Activated CD4-positive, CD25-positive, alpha-beta regulatory T cell treated with anti-CD3 and anti-CD28 coated beads, Interleukin-2, amount 50 U/mL, for 72 hours (primary cell): ENCODE measurements at places on chromosomes 4 and X.

GRCh38 chr4:150056569-150056968, 21.7 kb upstream of the DCLK2 start:
- no peak for DNase-seq

DNA sequence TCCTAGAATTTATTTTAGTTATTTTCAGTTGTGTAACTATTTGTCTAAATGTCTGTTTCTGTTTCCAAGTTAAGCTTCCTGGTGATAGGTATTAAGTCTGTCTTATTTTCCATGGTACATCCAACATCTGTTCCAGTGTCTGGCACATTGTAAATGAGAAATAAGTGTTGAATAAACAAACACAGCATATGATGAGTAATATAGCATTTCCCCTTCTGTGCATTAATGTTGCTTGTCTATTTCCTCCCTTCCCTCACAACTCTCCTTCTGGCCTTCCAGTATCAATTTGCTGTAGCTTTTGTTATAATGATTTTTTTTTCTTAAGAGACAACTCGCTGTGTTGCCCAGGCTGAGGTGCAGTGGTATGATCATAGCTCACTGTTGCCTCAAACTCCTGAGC, 36.1 kb downstream of the COPS4 start:
- no peak for DNase-seq

GRCh38 chrX:19836337-19836736, 51.1 kb downstream of the SH3KBP1 start:
- DNase-seq = no peak

GRCh38 chrX:41734530-41734929, 10.5 kb downstream of the GPR82 start:
- DNase-seq = no peak

- no peak for DNase-seq
Observed at GRCh38 chr4:108991551-108992328, 228.9 kb upstream of the ETNPPL start.

DNA sequence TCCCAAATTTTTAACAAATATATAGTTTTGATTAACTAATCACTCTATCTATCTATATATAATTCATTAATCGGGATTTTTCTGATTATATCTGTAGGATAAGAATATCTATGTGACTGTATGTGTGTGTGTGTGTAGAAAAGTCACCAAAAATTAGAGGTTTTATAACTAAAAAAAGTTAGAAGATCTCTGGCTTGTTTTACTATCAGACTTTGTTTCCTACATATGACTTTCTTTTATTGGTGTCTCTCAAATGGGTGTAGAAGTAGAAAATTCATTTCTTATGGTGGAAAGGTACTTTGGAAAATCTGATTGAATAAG, 26.7 kb upstream of the TMPRSS11D start:
- no peak for DNase-seq

GRCh38 chr4:171948038-171948437, 134.8 kb downstream of the GALNTL6 start:
- no peak for DNase-seq

DNA sequence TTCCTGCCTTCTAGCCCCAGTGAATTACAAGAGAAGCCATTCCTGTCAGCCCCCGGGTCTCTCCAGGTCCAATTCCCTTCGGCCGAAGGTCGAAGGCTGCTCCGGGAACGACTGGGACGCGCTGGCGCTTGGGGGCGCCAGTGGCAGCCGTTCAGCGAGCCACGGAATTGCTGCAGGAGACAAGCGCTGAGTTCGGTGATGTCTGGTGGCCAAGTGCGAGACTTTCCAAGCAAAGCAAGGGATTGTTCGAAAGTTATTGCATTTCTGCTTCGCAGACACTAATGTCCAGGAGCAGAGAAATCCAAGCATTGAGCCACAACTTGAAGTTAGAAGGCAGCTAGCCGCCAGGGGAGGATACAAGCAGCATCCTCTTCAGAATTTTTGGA, 1.1 kb upstream of the DKK2 start:
- DNase-seq = no peak

DNA sequence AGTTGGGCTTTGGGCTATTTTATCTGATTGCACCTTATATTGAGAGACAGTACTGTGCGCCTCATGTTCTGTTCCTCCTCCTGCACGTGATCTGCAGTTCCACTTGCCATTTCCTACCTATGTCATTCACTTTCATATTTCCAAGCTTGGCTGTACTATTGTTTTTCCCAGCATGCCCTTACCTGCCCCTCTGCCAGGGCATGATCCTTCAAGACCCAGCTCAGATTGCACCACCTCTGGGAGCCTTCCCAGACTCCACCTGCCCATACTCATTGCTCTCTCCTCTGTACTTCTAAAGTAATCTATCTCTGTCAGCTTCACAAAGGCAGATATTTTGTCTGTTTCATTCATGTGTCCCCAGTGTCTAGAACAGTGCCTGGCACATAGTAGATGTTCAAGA, 11.6 kb downstream of the SLC25A5 start:
- no peak for DNase-seq

- no peak for DNase-seq
Observed at GRCh38 chr4:16360694-16361262, 134.5 kb upstream of the TAPT1 start.

- no peak for DNase-seq
Observed at GRCh38 chrX:47198026-47198686, 4.5 kb downstream of the UBA1 start.

GRCh38 chrX:29359276-29359675, 772.0 kb downstream of the IL1RAPL1 start:
- DNase-seq = no peak

DNA sequence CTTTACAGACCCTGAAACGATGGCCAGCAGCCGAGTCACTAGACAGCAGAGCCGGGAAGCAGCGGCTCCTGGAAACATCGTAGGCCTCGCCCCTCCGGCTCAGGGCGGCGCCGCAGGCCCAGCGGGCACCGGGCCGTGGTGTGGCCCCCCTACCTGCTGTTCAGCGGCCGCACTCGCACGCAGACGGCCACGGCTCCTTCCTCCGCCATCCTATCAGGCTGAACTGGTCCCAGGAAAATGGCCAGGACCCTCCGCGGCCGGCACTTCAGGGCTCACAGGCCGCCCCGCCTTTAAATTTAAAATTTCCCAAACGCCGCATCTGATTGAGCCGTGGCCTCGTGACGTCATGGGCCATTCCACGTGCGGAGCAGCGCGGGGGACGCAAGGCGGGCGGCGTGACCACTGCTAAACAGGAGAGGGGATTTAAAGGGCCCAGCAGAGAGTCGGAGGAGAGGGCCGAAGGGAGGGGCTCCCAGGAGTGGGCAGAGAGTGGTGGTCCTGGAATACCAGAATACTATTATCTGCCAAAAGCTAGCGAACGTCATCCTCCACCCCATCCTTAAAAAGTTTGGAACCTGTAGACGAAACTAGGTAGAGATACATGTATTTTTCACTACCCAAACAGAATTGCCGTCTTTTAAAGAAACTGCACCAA, at the start of gene CENPE:
Gene CENPE, minus strand, starts transcription at position 233 of the 655 bp plus-strand sequence. Its CDS starts 24 bp downstream, at position 209.
- peak; percentile 89 for DNase-seq
